GM04504 (cell line): ENCODE measurements at places on chromosomes 3 and 15.

DNA sequence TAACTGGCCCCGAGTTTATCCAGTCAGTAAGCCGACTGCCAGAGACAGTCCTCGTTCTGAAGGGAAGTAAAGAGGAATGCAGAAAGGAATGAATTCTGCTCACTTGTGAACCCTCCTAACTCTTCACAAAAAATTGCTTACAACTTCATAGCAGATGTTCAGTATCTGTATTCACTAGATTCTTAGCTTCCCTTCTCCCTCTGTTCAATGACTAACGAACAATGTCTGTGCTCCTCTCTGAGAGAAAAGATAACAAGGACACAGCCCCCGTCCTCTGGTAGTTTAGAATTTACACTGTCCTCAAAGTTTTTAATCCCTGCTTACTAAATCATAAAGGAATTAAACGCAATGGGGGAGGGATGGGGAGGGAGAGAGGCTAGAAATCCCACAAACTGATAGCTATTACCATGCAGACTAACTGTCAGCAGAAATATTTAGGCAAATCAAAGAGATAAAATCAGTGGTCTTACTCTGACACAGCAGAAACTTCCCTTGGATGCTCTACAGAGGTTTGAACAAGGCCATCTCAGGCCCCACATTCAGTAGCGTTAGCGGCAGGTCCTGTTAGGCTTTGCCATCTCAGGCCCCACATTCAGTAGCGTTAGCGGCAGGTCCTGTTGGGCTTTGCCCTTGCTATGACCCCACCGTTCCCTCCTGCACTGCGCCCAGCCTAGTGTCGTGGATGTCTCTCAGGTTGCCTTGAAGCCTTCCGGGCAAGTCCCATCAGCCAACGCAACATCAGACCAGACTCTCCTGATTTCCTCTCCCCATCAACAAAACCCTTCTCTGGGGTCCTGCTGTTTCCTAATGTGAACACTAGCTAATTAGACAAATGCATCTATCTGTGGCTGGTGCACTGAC lies 23.4 kb downstream of the NRROS start:
- DNase-seq, result no peak

GRCh38 chr3:170610321-170610884 lies 24.5 kb upstream of the SLC7A14 start:
- no peak for DNase-seq

DNA sequence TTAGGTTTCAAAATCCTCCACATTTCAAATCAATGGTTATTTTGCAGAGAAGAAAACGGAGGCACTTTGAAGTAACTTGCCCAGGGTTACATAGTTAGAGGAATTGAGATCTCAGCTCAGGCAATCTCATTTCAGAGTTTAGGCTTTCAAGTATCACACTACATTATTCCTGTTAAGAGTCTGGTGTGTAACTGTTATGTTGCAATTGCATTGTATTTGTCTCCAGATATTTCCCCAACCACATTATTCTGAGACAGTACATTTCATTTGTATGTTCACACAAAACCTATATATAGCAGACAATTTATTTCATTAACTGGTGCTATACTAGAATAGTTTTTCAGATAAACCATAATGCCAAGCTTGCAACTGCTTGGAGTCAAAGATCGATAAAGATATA lies 154.2 kb upstream of the TSPAN3 start:
- no peak for DNase-seq

- peak; percentile 86 for DNase-seq
These were observed 143.9 kb downstream of the MAGI1 start for GRCh38 chr3:65894679-65895453.

DNA sequence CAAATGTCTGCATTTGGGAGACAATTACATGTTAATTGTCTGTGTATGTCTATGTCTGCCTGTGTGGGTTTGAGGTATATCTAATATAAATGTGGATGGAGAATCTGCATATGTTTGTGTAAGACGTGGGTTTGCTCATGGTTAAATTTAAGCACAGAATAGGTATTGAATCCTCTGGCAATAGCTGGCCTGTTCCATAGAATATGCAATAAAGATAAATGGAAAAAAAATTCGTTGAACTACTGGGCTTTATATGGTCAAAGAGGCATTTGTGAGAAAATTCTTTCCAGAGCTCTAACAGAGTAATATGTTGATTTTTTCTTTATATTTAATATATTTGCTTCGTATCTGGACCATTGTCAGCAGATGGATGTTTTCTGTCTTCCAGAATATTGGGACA lies 1.4 kb downstream of the VPS8 start:
- no peak for DNase-seq

DNA sequence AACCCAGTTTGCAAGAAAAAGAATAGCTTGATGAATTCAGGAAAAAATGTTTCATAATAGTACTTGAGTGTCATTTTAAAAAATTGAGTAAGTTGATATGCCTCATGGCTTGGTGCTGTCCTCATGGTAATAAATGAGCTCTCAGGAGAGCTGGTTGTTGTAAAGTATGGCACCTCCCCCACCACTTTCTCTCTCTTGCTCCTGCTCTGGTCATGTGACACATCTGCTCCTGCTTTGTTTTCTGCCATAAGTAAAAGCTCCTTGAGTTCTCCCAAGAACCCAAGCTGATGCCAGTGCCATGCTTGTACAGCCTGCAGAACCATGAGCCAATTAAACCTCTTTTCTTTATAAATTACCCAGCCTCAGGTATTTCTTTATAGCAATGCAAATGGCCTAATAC lies 108.8 kb upstream of the CRBN start:
- DNase-seq, result no peak

DNA sequence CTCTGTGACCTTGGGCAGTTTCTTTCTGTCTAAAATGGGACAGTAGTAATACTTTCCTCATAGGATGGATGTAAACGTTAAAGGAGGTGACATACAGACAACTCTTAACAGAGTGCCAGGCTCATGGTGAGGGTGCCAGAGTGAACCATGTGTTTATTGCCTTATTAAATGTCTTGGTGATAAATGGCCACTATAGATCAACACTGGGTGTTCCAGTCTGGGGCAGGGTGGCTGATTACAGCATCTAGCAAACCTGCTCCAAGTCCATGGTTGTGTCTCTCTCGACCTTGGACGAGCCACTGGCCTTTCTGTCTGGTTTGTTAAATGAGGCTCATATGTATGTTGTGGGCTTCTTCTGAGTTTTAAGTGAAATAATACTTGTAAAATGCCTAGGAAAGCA lies 75.1 kb downstream of the TRAK1 start:
- no peak for DNase-seq

GRCh38 chr15:90886291-90886614 lies 1.9 kb downstream of the FES start:
- DNase-seq, result no peak

DNA sequence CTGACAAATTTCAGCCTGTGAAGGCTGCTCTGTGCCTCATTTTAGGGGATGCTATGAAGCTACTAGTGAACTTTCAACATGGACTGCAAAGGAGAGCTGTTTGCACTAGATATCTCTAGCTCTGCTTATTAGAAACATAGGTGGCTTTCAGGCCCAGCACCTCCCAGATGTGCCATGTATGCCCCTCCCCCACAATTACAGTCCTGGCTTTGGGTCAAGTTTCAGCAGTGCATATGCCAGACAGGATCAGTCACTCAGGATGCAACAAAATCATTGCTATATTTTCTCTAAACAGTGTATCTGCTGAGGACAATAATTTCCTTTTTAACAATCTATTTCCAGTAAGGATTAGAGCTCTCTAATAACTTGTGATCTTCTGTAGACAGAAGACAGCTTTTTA lies 178.8 kb upstream of the STAC start:
- no peak for DNase-seq

- no peak for DNase-seq
These were observed 31.1 kb downstream of the LSM3 start for GRCh38 chr3:14209581-14210289.

- DNase-seq, result peak; percentile 16
These were observed 813.1 kb downstream of the NAALADL2 start for GRCh38 chr3:175672119-175672689.

GRCh38 chr15:101801048-101801447 lies 2.3 kb upstream of the OR4F6 start:
- DNase-seq, result no peak

DNA sequence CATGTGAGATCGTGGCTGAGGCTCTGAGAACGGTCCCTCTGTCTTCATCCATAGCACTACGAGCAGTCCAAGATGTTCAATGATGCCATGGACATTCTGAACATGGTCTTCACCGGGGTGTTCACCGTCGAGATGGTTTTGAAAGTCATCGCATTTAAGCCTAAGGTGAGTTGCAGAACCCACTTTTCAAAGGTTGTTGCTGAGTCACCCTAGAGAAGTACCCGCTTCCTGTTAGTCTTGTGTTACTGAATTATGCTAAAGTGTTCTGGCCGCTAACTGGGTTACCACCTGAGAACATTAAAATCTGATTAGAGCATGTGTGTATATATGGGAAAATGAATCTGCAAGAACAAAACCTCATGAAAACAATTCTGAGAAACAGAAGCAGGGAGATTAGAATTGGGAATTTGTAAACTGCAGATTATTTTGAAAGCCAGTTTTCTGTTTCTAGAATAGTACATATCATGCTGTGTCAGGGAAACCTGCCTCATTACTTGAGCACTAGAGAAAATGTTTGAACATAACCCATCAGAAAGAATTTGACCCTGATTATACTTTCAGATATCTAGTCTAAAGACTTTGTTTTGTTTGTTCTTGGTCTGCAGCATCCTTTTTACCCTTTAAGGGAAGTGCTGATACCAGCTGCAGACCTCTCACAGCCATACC lies 92.6 kb downstream of the CHDH start:
- DNase-seq, result no peak

DNA sequence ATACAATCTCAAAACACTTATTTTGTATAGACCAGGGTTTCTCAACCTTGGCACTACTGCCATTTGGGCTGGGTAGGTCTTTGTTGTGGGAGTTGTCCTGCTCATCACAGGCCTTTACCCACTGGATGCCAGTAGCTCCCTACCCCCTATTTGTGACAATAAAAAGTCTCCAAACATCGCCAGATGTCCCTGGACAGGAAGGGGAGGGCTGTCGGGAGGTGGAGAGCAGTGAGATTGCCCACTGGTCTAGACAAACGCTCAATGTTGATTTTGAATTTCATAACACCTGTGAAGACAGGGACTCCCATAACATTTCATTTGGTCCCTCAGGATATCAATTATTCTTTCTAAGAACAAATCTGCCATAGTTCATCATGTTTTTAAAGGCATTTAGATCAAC lies 151.7 kb upstream of the PTPRG start:
- DNase-seq, result no peak

DNA sequence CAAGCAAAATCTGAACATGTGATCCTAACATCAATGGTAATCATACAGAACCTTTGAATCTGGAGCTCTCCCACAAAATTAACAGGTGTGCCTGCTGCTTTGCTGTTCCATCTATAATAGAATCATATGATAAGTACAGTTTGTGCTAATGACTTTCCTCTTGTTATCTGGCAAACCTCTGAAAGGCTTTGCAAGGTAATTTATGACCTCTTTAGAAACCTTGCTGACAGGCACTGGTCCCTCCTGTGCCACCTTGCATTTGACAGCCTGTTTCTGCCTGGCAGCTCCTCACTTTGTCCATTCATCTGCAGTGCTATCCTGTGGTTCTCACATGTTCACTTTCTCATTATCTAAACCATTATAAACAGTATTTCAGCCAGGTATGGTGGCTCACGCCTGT lies 10.2 kb upstream of the HTR3C start:
- DNase-seq, result no peak

DNA sequence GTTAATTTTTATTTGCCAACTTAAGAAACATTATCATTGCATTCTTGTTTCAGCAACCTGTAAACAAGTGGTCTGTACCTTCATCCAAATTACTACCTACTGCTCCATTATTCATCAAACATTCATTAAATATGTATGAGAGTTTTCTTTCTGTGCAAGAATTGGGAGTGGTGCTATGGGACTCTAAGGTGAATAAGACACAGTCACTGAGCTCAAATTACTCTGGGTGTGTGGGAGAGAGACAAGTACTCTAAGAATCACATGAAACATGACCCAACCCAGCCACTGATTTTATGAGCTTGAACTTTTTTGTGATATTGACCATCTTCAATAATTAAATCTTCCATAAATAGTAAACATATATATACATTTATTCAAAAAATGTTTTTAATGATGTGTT lies 227.2 kb upstream of the TP63 start:
- no peak for DNase-seq

GRCh38 chr15:90101130-90101968 lies 919 bp downstream of the IDH2 start:
- DNase-seq, result no peak

DNA sequence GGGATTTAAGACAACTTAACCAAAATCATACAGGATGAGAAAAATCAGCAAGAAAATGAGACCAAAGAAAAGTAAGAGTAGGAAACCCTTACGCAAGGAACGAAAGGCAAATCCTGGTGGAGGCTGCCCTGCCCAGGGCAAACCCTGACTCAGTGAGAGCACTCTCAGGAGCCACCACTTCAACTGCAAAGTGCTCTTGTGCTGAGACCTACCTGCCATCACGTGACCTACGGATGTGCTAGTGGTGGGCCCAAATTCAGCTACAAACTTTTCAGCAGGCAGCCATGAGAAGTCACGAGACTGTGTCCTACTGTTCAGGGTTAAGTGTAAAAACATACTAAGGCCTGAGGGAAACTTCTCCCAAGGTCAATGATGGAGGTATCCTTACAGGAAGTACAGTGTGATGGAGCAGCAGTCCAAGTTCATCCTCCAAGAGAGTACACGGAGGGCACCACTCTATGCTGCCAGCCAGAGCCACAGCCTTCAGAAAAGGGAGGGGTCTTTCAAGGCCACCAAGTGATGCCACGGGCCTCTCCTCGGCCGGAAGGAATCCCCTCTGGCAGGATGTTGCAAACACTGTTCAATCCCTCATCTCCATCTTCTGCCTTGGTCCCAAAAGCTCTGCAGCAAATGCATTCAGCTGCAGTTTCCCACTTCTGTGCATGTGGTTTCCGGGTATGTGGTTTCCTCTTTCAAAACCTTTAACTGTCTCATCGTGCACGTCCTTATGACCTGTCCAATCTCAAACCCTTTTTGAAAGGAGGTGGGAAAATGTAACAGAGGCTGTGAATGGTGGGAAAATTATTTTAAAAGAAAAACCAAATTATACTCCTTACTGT lies 9.5 kb downstream of the CHSY1 start:
- peak; percentile 36 for DNase-seq

DNA sequence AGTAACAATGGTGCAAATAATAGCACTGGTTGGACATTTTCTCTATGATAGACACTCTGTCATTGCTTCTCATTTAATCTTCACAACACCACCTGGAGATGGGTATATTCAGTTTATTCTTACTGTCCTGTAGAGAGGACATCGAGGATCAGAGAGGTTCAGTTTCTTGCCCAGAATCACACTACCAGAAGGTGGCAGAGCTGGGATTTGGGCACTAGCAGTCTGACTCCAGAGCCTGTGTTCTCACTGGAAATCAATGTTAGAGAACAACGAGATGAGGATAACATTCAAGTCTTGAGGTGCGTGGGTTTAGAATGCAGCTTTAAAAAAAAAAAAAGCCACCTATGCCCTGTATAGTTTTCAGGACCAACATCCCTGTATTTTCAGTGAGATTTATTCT lies 127.8 kb downstream of the SYNPR start:
- no peak for DNase-seq

DNA sequence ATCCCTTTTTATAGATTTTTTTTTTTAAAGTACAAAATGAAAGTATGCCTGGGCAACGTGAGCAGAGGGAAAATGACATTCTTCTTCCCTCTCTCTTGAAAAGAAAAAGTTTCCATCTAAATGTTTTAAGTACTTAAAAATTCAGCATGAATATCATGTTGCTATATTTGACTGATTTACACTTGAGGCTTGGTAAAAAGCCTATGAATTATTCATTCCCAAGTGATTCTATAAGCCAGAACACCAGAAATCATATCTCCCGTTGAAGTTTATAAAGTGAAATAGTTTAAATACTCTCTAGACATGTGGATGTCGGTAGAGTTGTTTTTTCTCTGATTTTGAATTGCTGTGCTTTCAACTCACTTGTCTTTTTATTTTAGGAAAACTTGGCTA lies 276.2 kb upstream of the RARB start:
- DNase-seq, result no peak
